ENCODE measurements at places on chromosomes 6 and 20.

GRCh38 chr20:3563548-3564177 is 92.8 kb downstream of the ATRN start:
- DNase-seq, result no peak

GRCh38 chr6:3162565-3163247 is 5.4 kb upstream of the TUBB2A start:
- no peak for DNase-seq

GRCh38 chr20:35742741-35743523 is 872 bp upstream of the RBM39 start:
- DNase-seq, result no peak

DNA sequence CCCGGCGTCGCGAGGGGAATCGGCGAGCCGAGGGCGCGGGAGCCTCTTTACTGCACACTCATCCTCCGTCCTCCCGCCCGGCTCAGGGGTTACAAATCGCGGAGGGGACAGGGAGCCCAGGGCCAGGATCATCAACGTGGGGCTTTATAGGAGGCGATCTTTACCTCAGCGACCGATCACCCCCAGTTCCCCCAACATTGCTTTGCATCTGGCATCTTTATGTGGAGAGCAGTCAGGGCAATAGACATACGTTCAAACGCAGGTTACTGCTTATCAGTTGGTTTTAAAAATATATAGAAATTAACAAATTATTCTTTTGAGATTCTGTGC is 634 bp downstream of the HSF2 start:
- no peak for DNase-seq

DNA sequence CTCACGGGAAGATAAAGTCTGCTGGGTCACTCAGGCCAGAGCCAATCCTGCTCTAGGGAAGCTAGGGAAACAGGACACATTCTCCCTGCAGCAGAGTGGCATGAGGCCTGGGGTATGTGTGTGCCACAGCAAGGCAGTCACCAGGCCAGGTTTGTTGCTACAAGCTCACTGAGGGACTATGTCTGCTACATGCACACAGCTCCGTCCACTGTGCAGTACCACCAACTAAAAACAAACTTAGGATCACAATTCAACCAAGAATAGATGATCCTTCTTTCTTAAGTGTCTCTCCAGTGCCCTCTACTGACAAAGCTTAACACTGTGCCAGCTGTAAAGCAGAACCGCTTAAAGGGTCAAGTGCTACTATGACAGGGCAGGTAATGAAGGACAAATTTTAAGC is 192.5 kb downstream of the PTPRK start:
- DNase-seq, result no peak

GRCh38 chr6:164098857-164099267 is 684.3 kb downstream of the QKI start:
- no peak for DNase-seq

DNA sequence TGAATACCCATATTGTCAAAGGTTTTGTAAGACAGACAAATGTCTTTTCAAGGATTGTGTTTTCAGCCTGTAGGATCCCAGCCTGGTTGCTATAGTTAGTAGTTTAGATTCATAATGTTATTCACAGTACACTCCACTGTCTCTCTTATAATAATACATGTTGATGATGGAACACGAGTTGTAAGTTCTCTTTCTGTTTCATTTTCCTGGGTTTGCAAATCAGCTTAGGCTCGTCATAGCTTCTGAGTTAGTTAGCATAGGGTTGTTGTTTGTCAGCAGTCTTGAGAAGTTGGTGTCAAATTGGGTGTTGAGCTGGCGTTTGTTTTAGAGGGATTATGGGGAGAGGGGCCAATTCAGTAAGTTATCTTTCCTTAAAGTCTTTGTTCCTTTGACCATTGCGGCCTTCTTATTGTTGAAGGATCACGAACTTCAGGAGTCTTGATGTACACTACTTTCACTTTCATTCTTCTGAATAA is 45.8 kb downstream of the QKI start:
- DNase-seq, result no peak

- no peak for DNase-seq
Measured at GRCh38 chr6:152472325-152472724, 164.8 kb downstream of the SYNE1 start.

GRCh38 chr6:40807484-40807883 is 220.3 kb upstream of the LRFN2 start:
- DNase-seq, result no peak

DNA sequence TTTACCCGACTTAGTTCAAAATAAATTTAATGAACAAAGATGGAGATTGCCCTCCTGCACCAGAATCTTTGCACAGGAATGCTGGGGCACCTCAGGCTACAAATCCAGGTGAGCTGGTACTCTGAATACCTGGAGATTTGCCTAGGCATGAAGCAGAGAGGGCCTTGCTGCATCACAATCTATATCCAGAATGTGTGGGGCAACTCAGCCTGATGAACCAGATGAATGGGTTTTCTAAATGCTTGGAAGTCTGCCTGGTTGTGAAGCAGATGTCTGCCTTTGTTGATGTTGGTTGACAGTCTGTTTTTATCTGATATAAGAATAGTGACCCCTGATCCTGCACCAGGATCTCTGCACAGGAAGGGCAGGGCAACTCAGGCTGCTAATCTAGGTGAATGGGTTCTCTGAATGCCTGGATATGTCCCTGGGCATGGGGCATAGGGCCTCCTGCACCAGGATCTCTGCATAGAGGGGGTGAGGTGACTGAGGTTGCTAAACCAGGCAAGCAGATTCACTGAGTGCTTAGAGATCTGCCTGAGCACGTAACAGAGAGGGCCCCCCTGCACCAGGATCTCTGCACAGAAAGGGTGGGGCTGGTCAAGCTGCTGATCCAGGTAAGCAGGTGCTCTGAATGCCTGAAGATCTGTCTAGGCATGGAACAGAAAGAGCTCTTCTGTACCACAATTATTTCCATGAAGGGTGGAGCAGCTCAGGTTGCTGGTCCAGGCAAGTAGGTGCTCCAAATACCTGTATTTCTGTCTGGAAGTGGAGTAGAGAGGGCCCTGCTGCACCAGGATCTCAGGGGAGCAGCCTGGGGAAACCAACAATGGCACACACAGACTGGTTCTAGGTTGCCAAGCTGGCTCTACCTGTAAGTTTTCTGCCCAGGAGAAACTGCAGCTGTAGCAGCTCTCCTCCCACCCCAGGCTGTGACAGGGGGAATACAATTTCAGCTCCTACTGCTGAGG is 437.5 kb downstream of the MMUT start:
- DNase-seq, result no peak

DNA sequence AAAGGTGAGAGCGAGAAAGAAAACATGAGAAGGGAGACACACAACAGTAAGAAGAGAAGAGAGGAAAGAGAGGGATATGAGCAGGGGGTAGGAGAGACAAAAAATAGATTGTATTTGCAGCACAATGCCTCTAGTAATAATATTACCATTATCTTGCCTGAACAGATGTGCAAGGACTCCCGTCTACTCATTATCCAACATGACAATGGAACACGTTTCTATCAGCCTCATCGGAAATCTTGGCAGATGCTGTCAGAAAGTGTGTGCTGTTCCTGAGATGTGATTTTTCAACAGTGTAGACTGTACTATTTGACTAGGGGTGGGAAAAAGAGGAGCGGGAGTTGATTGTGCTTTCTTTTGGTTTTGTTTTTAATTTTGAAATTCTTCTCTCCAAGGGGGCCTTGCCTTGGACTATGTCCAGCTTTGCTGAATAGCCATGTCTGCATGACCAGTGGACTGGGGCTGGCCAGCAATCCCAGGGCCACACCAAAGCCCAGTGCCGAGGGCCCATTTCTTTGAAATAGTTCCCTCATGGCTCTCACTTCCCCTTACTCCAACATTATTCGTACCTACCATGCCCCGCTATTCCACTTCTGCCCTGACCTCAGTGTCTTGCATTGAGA is 11.3 kb upstream of the TRAM2 start:
- DNase-seq, result no peak

GRCh38 chr6:165298402-165298801 is 11.0 kb downstream of the C6orf118 start:
- no peak for DNase-seq

DNA sequence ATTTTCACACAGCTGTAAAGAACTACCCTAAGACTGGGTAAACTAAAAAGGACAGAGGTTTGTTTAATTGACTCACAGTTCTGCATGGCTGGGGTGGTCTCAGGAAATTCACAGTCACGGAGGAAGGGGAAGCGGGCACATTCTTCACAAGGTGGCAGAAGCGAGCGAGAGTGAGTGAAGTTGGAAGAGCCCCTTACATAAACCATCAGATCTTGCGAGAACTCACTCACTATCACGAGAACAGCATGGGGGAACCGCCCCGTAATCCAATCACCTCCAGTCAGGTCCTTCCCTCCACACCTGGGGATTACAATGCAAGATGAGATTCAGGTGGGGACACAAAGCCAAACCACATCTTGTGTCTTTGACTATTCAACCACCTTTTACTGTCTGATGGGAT is 700.5 kb downstream of the TENT5A start:
- no peak for DNase-seq

GRCh38 chr20:49661560-49662329 is 51.9 kb downstream of the B4GALT5 start:
- DNase-seq, result no peak

DNA sequence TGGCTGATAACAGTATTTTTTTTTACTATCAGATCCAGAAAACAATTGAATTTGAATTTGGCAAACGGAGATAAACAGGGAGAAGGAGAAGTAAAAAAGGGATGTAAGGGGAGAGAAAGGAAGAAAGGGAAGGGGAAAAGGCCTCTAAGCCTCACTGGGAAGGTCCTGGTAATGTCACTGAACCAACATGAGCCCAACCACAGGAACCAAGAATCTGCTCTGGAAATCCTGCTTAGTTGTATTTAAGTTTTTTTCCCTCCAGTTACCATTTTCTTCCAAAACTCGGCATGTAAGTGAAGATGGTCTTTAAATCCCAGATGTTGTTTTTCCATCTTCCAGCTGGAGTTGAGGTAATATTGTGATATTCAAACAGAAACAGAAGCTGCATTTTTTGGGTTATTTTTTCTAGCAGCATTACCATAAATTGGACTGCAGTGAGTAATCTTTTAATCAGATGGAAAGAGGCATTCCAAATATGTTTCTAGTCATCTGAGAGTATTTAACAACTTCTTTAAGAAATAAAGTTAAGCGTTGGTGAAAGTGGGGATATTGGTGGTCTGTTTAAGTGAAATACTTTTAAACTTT is 91.1 kb downstream of the TXNDC5 start:
- DNase-seq, result no peak

- no peak for DNase-seq
Measured at GRCh38 chr6:56938649-56939191, 16.2 kb upstream of the BEND6 start.

DNA sequence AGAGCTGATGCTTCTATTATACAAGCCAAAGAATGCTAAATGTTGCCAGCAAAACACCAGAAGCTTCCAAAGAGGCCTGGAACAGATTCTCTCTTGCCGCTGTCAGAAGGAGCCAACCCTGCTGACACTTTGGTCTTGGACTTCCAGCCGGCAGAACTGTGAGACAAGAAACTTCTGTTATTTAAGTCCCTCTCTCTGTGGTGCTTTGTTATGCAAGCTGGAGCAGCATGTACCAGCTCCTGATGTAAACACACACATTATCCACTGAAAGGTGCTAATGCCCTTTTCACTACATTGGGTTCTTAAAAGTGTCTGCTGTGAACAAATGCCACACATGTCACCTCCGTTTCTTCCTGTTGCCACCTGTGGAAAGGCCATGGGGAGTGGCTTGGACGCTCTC is 25.9 kb upstream of the PRELID3B start:
- DNase-seq, result no peak

GRCh38 chr6:160197662-160198061 is 61.0 kb downstream of the SLC22A2 start:
- DNase-seq, result no peak

Data from hypothalamus (tissue), 51 donors.